ENCODE measurements at places on chromosomes 4 and X.

DNA sequence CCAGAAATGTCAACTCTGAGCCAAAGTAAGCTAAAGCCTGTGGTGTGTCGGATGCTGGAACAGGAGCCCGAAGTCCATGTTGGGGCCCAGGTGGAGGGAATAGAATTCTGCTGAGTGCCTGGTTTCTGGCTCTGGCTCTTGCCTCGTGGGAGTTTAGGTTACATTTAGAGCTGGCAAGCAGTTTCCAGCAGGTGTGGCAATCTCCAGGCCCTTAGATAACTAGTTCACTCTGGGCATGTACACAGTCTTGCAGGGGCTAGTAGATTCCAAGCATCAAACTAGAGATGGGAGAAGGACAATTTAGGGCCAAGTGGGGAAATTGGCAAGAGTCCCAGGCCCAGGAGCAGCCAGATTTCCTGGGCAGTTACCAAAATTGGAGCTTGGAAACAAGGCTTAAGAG, 56.3 kb upstream of the STOX2 start:
- DNase-seq, result no peak

- no peak for DNase-seq
These were observed 110.6 kb upstream of the FSTL5 start for GRCh38 chr4:162274354-162274753.

GRCh38 chr4:17698116-17698515, 83.3 kb downstream of the FAM184B start:
- no peak for DNase-seq

- no peak for DNase-seq
These were observed 172.7 kb upstream of the TBC1D9 start for GRCh38 chr4:140928880-140929279.

DNA sequence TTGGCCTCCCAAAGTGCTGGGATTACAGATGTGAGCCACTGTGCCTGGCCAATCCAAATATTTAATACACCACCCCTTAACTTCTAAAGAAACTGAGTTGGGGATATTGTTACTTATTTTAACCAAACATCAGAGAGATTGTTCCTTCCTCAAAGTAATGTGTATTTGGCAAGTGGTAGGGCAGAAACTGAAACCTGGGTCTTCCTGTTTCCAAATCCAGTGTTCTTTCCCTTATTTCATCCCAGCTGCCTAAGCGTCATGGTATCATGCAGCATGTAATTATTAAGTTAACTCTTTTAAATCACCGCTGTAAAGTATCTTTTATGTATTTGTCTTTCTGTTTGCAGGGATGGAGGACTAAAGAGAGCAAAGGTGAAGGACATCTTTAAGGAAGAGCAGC, 68.4 kb downstream of the GPAT3 start:
- DNase-seq, result no peak

DNA sequence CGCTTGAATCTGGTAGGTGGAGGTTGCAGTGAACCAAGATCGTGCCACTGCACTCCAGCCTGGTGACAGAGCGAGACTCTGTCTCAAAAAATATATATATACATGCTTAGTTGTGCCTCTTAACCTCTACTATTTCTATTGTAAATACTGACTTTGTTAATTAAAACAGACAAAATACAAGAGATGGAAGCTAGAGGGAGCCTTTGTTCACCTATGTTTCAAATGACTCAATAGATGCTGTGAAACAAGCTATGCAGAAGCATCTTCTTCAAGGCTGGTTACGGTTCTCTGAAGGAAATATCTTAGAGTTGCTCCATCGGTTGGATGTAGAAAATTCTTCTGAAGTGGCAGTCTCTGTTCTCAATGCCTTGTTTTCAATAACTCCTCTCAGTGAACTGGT, 6.2 kb downstream of the NCAPG start:
- DNase-seq, result no peak

- DNase-seq, result no peak
These were observed 538.3 kb upstream of the GALNT7 start for GRCh38 chr4:172630280-172630679.

- DNase-seq, result no peak
These were observed 712.0 kb upstream of the PCDH10 start for GRCh38 chr4:132437117-132437516.

- no peak for DNase-seq
These were observed 4.1 kb upstream of the IL9R start for GRCh38 chrX:155993421-155993820.

All from NCI-H1930 (cell line).